ENCODE measurements at places on chromosomes 7 and 10. TPM values are rescaled to one million over a fixed set of nuclear protein-coding genes. Genes with fewer than 3 reads are reported as not detected.

The CLEC5A gene
- 0.70 TPM for polyA plus RNA-seq

The TMEM176A gene
- polyA plus RNA-seq: 34.7 TPM

The TUBB8 gene
- polyA plus RNA-seq: 1.4 TPM

The CYP2C19 gene
- polyA plus RNA-seq: not detected

The PNLIPRP1 gene
- polyA plus RNA-seq: 0.33 TPM

The SEMA3E gene
- 0.36 TPM for polyA plus RNA-seq

The AKR1D1 gene
- polyA plus RNA-seq: 6.9 TPM

The OR2A7 gene
- 1.1 TPM for polyA plus RNA-seq

The SLC26A5 gene
- 0.41 TPM for polyA plus RNA-seq

All from testis (tissue), 5 donors.